ENCODE measurements at places on chromosomes 7 and 10.

GRCh38 chr7:5082806-5083205, 37.1 kb downstream of the RBAK start:
- DNase-seq, result no peak

DNA sequence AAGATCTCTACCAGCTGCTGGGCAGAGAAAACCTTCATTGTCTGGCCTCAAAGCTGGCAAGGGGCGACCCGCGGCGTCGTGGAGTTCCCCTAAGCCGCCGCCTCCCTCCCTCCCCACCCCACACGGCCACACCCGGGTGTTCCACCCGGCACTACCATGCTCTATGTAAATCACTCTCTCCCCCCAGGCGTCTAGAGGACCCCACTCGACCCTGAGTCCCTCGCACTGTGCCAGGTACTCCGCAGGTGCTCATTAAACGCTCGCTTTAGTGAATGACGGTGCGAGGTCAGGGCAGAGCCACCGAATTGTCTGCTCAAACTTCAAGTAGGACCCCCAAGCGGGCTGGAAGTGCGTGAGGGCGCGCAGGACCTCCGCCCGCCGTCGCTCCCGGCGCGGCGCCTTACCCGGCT, 628 bp downstream of the PARP12 start:
- no peak for DNase-seq

DNA sequence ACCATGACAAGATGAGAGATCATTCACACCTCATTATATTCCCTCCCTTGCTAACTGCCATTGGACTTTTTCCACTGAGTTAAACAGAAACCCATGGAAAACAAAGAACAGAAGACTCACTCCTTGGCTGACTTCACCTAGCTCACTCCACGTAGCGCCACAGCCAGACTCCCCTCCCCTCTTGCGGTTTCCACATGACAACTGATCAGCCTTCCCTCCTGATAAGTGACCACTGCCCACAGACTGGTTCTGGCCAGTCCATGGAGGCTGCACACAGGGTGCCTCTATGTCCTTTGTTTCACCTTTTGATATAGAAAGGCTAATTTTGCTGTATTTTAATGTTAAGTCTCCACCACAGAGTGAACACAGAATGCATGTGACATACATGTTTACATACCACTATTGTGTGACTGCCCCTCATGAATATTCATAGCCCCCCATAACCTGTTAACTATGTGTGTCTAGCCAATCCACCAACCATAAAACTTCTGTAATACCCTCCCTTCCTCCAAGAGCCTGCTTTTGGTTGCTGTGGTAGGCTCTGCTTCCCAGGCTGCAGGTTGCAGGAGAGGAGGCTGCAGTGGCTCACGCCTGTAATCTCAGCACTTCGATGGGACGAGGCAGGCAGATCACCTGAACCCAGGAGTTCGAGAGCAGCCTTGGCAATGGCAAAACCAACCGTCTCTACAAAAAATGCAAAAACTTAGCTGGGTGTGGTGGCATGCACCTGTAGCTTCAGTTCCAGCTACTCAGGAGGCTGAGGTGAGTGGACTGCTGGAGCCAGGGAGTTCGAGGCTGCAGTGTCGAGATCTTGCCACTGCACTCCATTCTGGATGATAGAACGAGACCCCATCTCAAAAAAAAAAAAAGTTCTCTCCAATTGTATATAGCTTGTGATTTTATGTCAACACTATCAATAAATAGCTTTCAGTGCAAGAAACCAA, 10.0 kb upstream of the IFIT5 start:
- DNase-seq, result no peak

- DNase-seq, result peak; percentile 79
These were observed 57.2 kb downstream of the MAD1L1 start for GRCh38 chr7:2175514-2175913.

- no peak for DNase-seq
These were observed 176.2 kb downstream of the ST7 start for GRCh38 chr7:117129521-117129955.

DNA sequence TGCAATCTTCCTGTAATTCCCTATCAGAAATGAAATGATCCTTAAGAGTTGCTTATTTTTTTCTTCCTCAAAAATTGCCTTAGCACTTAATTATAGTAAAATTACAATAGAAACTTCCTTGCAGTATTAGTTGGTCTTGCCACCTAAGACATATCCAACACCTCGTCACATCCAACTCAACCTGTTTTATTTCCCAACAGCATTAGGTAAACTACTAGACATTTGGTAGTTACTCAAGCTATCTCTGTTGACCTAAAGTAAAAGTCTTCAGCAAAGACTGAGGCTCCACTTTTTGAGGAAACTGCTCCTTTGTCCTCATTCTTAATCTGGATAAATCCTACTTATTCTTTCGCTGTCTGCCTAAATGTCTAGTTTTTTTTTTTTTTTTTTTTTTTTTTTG, 20.4 kb downstream of the HIBADH start:
- no peak for DNase-seq

GRCh38 chr7:95865716-95866371, 93.5 kb downstream of the DYNC1I1 start:
- DNase-seq, result no peak

DNA sequence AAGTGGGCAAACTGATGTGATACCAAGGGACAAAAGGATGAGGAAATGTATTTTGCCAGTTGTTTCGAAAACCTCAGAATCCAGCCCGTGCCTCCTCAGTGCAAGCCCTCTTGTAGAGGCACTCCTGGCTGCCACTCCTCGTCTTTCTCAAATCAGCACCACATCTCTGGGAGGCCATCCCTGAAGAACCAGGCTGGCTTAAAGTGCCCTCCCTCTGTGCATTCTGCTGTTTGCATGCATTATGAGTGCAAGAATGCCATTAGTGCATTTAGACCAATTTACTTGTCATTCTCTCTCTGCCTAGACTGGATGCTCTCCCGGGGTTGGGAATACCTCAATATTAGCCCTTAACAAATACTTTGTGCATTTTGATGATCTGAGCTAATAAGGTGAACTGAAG, 19.9 kb upstream of the FAM180A start:
- no peak for DNase-seq

DNA sequence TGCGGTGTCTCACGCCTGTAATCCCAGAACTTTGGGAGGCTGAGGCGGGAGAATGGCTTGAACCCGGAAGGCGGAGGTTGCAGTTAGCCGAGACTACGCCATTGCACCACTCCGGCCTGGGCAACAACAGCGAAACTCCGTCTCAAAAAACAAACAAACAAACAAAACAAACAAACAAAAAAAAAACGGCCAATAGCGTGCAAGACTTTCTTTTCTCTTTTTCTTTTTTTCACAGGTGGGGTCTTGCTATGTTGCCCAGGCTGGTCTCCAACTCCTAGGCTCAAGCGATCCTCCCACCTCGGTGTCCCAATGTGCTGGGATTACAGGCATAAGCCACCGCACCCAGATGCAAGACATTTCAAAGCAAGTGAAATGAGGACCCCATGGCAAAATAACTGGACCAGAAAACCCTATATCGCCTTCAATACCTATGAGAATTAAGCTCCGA, 1.6 kb downstream of the PSAP start:
- DNase-seq, result no peak

GRCh38 chr7:117856196-117856595, 17.0 kb downstream of the CTTNBP2 start:
- DNase-seq, result no peak

DNA sequence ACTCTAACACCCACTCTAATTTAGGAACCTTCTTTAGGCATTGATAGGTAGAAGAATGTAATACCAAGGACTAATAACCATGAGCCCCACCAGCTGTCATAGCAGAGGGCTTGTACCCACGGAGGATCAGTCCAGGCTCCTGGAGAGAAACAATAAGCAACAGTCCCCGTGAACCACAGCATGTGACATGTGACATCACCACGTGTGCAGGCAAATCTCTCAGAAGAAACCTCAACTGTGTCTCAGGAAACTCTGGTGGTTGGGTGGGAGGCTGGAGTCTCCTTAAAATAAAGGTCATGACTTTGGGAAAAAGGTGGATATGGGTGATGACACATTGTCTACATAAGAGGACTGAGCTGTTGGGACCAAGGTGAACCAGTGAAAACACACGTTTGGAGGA, 653.9 kb upstream of the FOXK1 start:
- DNase-seq, result no peak

- no peak for DNase-seq
These were observed 125.7 kb upstream of the NEBL start for GRCh38 chr10:21022821-21023220.

GRCh38 chr7:120334475-120334874, 61.5 kb downstream of the KCND2 start:
- DNase-seq, result no peak

DNA sequence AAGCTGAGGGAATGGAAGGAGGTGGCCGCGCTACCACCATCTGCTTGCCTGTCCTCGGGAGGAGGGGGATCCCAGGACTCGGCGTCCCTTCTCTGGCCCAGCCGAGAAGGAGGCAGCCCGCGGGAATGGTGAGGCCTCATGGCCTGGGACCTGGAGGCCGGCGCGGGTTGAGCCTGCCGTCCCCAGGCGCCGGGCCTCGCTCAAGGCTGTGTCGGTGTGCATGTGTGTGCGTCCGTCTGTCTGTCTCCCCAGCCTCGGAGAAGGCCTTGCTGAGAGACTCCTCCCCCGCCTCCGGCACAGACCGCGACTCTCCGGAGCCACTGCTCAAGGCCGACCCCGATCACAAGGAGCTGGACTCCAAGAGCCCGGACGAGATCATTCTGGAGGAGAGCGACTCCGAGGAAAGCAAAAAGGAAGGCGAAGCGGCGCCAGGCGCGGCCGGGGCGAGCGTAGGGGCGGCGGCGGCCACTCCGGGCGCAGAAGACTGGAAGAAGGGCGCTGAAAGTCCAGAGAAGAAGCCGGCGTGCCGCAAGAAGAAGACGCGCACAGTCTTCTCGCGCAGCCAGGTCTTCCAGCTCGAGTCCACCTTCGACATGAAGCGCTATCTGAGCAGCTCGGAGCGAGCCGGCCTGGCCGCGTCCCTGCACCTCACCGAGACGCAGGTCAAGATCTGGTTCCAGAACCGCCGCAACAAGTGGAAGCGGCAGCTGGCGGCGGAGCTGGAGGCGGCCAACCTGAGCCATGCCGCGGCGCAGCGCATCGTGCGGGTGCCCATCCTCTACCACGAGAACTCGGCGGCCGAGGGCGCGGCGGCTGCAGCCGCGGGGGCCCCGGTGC, 1.3 kb downstream of the HMX3 start:
- DNase-seq, result no peak

- DNase-seq, result no peak
These were observed 17.1 kb upstream of the EZH2 start for GRCh38 chr7:148901178-148901577.

- DNase-seq, result no peak
These were observed 52.2 kb downstream of the GPR158 start for GRCh38 chr10:25226775-25227682.

DNA sequence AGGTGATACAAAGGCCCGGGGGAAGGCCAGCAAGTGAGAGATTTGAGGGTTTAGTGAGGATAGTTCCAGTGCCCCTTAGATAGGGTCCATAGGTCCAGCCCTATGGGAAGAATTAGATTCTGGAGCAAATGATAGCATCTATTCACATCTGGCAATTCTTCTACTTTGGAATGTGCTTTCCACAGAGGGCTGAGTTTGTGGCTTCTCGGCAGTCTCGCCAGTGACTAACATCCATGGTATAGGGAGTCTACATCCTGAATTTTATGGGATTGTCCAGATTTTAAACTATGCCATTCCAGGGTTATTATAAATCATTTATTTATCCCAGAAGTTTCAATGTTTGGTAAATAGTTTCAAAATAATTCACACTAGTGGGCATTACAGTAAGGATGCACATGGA, 207.3 kb upstream of the ADO start:
- no peak for DNase-seq

DNA sequence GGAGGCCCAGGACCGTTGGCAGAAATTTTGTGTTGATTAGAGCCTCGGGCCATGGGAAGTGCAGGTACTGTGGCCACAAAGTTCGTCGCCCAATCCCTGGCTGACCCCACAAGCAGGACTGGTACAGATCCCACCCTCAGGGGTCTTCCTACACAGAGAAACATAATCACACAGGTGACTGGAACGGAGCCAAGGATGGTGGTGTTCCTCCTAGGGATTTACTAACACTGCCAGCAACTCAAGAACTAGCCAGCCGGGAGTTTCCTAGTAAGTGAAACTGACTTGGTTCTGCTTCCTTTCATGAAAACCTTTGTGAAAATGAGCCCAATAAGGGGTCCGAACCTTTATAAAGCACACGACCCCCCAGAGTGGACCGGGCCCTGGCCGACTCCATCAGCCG, 5.7 kb downstream of the CUX1 start:
- DNase-seq, result no peak

DNA sequence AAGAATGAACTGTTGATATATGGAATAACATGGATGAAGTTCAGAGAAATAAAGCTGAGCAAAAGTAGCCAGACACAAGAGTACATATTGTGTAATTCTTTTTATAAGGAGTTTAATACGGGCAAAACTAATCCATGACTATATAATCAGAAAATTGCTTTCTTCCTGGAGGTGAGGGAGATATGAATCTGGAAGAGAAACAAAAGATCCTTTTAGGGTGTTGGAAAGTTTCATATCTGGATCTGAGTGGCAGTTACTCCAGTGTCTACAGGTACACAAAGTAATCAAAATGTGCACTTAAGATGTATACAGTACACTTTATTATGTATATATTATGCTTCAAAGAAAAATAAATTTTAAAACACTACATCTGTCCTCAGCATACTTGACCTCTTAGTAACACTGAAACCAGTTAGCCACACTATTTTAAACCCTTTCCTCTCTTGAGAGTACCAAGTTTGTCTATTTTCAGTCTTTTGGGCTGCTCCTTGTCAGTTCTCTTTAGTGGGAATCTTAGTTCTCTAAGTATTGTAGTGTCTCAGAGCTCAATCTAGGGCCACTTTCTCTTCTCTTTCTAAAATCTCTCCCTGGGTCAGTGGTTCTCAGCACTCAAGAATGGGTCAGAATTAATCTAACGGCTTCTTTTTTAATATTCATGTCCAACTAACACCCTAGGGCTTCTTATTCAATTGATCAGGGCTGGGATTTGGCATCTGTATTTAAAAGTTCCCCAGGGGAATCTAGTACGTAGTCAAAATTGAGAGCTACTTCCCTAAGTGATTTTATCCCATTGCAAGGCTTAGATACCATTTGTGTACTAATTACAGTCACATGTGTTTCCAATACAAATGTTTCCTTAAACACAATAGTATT, 4.3 kb upstream of the LIPF start:
- no peak for DNase-seq

DNA sequence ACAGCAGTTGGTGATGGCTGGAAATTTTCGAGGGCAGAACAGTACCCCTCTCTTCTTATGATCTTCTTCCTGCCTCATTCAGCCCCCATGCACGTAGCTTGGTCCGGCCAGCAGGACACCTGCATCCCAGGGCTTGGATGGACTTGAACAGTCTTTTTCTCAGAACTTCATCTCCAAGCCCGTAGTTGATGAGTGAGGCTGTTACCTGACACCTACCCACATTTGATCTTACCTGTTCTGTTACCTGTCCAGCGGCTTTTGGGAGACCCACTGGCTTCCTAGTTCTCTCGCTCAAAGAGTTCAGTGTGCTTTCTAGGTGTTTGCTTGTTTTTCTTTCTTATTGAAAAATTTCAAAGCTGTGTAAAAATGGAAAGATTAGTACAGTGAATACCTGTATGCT, 212.2 kb downstream of the CUX1 start:
- DNase-seq, result no peak

Data from smooth muscle cell of the brain vasculature (primary cell).